ENCODE measurements at places on chromosomes 3 and 15.
A peak's percentile ranks its signal among the peaks of the same experiment; 100 is the strongest.

- no peak for ATAC-seq
Measured at GRCh38 chr3:197302696-197303341, 4.4 kb upstream of the DLG1 start.

DNA sequence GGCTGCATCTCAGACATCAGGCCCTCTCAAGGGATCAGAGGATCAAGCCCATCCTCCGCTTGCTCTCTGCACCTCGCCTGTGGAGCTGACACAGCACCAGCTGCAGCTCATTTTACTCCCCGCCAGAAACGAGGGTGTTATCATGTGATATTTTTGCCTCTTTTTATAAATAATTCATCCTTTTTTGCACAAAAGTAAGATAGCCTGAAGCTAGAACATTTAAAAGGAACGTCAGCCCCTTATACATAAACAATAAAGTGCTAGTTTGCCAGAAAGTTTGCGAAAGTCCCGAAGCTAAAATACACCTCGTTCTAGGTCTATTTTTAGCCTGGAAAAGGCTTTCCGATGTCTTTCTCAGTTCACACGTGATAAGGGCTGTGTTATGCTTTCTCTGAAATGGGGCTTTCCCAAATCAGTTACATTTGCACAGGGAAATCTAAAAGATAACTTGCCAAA lies 9.6 kb upstream of the FAM174B start:
- no peak for ATAC-seq

- ATAC-seq: no peak
Measured at GRCh38 chr3:177626045-177626444, 428.8 kb upstream of the TBL1XR1 start.

DNA sequence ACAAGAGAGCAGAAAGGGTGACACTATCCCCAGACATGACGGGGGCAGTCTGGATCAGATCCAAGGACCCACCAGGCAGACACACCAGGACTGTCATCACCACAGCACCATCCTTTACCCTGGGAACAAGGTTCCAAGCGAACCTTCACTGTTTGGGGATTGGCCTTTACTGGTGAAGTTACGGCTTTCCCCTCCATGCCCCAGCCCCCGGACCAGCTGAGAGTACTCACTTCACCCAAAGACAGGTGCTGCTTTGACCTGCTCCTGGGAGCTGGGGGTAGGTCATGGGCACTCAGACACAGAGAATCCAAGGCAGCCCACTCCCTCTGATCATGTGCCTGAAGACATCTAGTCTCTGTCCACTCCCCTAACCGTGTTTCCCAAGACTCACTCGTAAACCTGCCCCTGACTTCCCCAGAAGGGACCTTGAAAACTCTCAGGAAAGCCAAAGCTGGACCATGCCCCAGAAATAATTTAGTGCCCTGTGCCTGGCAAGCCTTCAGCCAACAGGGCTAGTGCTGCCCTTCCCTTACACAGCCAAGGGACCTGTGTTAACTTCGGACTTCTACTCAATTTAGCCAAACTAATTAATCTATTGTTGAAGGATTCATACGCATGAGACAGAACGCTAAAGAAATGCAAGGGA lies 2.8 kb downstream of the RRP9 start:
- ATAC-seq: no peak

GRCh38 chr3:33089515-33089914 lies 7.4 kb downstream of the GLB1 start:
- ATAC-seq: peak; percentile 67
